ENCODE measurements at places on chromosomes 16 and 17.

GRCh38 chr17:31663576-31663975 lies 195.5 kb downstream of the COPRS start:
- DNase-seq: no peak

DNA sequence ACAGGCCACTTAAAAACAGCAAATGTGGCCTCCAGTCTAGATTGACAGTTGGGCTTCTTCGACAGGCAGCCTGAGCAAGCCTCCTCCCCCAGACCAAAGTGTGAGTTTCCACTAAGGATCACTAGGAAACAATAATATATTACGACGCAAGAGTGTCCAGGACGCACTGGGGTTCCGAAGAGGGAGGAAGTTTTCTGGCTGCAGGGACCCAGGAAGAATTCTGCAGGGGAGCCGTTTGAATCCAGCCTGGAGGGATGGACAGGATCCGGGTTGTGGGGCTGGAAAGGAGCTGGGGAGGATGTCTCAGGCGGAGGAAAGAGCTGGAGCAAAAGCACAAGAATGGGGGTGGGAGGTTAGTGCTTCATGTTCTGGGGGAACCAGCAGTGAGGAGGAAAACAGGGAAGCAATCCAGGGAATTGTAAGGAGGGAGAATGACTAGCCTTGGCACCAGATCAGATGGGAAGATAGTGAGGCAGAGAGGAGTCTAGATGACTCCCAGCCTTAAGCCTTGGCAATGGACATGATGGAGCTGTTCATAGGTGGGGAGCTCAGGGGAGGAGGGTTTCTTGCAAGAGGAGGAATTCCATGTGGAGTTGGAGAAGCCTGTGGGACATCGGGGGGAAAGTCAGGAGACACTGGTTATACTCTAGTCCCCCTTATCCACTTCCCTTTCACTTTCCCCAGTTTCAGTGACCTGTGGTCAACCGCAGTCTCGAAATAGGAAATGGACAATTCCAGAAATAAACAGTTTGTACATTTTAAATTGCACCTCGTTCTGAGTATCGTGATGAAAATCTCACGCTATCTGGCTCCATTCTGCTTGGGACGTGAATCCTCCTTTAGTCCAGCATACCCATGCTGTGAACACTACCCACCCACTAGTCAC lies 26.6 kb downstream of the NGFR start:
- peak; percentile 51 for DNase-seq

GRCh38 chr17:68591583-68591982 lies 9.6 kb downstream of the FAM20A start:
- peak; percentile 66 for DNase-seq

GRCh38 chr17:31609996-31610910 lies 218.8 kb downstream of the RAB11FIP4 start:
- no peak for DNase-seq

DNA sequence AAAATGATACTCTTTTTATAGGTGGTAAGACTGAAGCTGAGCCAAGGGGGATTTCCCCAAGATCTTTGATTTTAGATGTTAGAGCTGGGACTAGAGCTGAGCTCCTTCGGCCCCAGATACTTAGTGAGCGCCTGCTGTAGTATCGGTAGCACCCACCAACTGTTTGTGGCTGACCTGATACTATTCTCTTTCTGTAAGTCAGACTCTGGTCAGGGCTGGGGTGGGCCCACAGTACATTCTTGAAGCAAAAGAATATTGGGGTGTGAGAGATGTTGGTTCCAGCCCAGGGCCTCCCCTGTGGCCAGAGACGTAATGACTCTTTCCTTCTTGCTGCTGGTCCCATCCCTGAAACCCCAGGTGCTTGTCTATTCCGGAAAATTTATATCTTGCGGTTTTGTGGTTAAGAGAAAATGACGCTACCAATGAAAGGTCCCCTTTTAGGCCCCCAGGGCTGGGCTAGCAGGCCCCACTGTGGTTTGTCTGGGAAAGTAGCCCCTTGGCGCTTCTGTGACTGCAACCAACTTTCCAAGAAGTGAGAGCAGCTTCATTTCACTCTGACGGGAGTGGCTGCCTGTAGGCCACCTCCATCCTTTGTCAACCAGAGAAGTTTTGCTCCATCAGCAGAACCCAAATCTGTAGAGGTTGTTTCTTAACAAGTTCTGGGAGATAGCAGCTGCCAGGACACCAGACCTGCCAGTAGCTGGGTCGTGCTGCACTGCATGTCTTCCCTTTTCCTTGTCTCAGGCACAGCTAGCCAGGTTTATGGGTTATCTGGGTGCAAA lies 86.4 kb upstream of the LGALS9 start:
- DNase-seq: no peak

GRCh38 chr16:29024278-29024677 lies 39.4 kb downstream of the LAT start:
- DNase-seq: no peak

GRCh38 chr17:30101686-30102390 lies 14.8 kb upstream of the NSRP1 start:
- peak; percentile 15 for DNase-seq

DNA sequence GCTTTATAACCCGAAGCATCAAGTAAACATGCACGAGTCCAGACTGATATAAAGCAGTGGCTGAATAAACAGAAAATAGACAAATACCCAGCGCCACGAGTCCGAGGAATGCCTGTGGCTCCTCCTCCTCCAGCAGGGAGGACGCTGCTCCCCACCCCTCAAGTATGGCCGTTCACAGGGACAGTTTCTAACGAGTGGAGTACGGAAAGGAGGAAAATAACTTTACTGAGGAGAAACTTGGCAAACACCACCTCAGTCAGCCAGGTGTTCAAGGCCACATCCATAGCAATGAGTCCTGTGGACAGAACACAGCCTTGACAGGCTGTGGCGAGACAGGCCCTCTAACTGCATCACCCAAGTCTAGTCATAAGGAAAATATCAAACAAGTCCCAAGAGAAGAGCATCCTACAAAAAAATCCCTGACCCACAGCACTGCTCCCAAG lies 9.2 kb downstream of the ZDHHC7 start:
- DNase-seq: no peak

GRCh38 chr16:68073902-68074760 lies 11.0 kb upstream of the NFATC3 start:
- DNase-seq: no peak

GRCh38 chr16:5064915-5065314 lies 841 bp downstream of the C16orf89 start:
- DNase-seq: no peak

DNA sequence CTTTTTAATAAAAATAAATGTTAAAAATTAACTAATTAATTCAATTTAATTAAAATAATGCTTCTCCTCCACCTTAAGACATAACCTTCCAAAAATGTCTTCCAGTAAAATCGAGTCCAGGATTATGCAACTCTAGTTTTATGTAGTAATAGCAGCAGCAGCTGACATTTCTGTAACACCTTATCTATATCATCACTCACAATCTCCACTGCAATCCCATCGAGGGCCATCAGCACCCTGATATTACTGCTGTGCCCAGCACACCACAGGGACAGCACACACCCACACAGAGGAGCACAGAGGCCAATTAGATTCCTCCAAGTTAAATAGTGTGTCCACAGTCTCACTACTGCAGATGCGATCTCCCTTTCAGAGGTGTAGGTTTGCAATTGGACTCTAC lies 2.9 kb downstream of the RPH3AL start:
- no peak for DNase-seq

DNA sequence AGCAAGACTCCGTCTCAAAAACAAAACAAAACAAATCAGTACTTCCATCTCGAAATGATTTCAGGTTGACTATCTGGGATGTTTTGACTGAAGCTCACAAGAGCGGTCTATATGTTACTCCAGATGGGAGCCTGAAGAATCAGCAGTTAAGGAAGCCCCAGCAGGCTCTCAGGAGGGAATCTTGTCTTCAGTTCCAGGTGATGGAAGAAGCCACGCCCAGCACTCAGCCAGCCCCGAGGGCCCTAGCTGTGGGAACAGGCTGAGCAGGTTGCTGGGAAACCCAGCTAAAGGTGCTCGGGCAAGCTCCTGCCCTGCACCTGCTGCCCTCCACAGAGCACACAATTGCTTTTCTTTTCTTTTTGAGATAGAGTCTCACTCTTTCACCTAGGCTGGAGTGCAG lies 32.4 kb downstream of the WIPI1 start:
- DNase-seq: no peak

- no peak for DNase-seq
These were observed 8.0 kb downstream of the STAT5B start for GRCh38 chr17:42268236-42268635.

GRCh38 chr16:17511340-17511739 lies 40.6 kb upstream of the XYLT1 start:
- no peak for DNase-seq

DNA sequence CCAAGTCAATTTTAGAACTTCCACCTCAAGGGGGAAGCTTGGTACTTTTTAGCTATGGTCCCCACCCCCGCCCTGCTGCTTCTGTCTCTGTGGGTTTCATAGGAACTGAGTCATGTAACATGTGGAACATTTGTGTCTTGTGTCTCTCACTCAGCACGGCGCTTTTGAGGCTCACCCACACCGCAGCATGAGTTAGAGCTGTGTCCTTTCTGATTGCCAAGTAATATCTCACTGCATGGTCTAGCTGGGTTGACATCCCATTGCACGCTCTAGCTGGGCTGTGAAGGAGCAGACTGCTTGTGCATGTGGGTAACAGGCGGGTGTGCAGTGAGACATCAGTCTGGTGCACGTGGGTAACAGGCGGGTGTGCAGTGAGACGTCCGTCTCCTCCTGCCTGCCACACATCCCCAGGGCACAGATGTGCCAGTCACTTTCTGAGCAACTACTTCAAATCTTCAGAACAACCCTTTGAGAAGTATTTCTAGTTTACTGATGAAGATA lies 26.4 kb upstream of the SLC7A5 start:
- peak; percentile 96 for DNase-seq

DNA sequence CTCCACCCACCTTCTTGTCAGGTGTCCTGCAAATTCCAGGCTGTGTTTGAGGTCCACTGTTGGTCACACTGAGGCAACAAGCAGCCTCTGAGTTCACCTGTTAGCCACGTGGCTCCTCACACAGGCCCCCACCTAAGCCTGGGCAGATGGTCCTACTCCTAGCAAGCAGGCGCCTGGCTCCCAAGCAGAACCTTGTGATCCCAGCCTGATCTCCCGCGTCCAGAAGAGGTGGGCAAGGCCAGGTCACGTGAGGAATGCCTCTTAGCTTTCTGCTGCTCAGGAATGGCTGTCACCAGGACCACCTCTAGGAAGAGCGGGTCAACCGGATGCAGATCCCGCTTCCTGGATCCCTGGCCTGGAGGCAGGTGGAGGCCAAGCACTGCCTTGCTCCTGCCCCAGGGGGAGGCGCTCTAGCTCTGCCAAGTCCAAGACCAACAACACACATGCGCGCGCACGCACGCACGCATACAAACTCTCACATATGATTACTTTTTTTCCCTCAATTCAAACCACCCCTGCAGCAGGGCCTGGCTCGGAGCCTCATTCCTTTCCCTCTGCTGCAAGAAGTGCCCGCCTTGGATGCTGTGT lies 9.5 kb downstream of the CYB561 start:
- DNase-seq: no peak

DNA sequence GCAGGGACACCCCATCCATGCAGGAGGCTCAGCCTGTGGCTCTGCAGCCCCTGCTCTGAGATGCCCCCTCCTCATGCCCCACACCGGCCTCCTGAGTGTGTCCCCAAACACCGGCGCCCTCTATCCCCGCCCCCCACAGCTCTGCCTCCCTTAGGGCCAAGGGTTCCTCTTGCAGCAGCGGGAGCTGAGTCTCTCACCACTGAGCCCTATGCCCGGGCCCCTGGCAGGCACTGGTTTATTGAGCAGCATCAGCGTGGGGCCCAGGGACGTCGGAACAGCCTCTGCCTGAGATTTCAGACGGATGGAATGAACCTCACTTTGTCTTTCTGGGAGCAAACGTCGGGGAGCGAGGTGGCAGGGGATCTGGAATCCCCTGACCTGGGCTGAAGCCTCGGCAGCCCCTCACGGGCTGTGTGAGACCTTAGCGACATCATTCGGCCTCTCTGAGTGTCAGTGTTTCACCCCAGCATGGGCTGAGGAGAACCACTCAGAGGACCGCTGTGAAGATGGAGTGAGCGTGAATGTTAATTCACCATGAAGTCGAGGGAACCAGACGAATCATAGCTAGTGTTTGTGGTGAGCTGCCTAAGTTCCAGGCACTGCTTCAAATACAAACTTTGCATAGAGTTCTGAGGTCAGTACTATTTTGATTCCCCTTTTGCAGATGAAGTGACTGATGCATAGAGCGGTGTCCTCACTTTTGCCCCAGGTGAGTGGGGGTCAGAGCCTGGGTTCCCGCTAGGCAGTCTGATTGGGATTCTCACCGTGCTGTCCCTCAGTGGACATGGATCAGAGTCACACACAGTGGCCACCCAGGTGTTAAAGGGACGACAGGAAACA lies 5.3 kb upstream of the C16orf74 start:
- no peak for DNase-seq

DNA sequence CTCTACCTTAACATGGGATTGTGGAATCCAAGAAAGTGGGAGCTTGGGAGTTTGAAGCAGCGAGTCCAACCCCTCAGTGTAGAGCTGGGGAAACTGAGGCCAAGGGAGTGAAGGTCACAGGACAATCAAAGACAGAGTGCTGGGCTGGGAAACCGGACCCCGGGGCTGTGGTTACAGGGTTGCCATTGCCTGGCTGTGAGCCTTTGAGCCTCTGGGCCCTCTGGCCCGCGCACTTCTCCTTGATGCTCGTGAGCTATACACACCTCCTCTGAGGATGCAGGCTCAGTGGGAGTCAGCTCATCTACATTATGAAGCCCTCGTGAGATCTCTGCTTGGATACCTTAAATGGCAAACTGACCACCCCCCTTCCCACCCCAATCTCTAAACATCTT lies 2.1 kb downstream of the ABCC3 start:
- DNase-seq: no peak

DNA sequence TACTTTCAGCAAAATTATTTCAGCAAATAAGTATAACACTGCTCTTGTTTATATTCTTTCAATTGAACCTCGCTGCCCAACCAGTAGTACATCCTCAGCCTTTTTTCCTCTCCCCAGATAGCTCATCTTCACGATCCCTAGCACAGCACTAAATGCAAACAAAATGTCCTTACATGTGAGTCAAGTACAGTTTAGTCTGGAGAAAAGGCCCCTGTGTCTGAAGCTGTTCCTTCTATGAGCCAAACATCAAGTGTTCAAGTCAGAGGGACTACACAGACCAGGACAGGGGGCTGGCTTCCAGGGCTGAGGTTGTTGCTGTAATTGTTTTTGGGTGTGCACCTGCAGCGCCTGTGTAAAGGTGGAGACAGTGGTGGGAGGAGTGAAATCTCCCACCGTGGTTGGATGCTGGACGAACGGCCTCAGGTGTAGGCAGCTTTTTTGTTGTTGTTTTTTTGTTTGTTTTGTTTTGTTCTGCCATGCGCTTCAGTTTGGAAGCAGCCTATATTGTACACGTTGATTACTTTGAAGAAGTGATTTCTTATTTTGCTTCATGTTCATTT lies 147.1 kb downstream of the PRKCA start:
- no peak for DNase-seq

All from suppressor macrophage (primary cell).